Activated CD8-positive, alpha-beta memory T cell treated with anti-CD3 and anti-CD28 coated beads for 1 hour (primary cell): ENCODE measurements at places on chromosomes 6 and 20.

- DNase-seq, result no peak
These were observed 1.8 kb downstream of the EYA4 start for GRCh38 chr6:133242637-133243585.

- DNase-seq, result no peak
These were observed 6.0 kb upstream of the MTG2 start for GRCh38 chr20:62176866-62177265.

- DNase-seq, result no peak
These were observed 75.6 kb upstream of the GNRH2 start for GRCh38 chr20:2967841-2968240.

- DNase-seq, result no peak
These were observed 37.5 kb downstream of the C20orf203 start for GRCh38 chr20:32636283-32636682.

DNA sequence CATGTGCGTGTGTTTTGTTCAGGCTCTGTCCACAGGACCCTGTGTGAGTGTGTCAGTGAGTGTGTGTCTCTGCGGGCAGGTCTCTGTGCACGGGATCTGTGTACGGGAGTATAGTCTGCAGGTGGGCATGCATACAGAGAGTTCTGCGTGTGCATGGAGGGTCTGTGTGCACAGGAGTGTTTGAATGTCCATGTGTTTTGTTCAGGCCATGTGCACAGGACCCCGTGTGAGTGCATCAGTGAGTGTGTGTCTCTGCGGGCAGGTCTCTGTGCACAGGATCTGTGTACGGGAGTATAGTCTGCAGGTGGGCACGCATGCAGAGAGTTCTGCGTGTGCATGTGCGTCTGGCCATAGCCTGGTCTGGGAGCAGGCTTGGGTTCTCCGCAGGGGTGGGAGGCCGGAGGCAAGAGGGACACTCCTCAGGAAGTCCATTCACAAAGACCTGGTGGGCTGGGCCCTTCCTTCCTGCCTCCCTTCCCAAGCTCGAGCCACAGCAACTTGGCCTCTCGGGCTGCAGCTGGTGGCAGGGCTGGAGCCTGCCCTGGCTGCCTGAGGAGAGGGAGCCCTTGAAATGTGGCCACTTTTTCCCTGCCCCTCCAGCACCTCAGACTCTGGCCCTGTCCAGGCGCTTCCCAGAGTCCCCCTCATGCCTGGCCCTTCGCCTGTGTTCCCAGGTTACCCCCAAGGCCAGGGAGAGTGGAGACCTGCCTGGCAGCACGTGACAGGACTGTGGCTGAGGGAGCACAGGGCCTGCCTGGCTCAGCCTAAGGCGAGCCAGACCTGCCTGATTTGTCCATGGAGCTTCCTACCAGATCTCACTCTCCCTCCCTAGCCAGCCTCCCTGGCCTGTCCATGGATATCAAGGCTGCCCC, 6.8 kb downstream of the HSPA12B start:
- no peak for DNase-seq

GRCh38 chr20:21090721-21091120, 15.4 kb downstream of the LINC00237 start:
- no peak for DNase-seq

- no peak for DNase-seq
These were observed 229.7 kb downstream of the LAMA2 start for GRCh38 chr6:129112591-129112990.

DNA sequence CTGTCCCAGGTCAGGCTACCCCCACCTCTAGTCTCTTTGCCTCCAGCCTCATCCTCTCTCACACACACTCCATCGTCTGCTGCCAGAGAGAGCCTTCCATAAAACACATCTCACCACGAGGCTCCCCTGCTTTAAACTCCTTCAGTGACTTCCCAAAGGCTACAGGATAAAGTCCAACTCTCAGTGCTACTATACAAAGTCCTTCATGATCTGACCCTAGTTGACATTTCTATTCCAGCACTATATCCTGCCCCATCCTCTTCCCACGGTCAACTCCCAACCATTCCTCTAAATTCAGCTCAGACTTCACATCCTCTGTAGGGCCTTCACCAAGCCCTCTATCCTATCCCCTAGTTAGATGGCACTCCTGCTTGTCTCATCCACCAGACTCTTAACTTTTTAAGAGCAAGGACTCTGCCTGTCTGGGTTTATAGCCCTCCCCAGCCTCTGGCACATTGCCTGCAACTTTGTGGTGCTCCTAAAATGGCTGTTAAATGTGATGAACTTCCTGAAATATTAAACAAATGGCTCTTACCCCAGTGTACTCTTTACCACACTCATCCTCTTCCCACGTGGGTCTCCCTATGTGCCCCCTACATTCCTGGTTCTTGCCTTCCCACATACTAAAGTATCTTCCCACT, 36.1 kb downstream of the KIF16B start:
- no peak for DNase-seq

DNA sequence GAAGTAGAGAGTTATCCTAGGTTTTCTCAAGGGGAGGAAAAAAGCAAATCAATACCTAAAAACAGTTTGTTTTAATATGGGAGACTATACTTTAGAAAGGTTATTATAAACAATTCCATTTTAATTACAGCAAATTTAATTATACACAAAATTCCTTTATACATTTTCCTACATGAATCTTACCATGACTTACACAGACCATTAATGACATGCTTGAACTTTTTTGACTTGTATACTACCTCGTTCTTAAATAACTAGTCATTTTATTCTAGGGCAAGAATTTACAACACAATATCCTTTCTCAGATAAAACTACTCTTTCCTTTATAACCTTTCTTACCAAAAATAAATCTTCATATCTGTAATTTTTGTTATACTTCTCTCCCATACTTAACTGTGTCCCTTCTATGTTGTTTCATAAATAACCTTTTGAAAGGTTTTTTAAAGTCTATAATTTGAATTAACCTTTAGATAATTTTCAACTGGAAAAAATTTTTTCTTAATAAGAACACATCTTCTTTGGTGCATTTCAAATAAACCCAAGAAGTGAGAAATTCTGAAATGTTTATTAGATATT, 729.4 kb downstream of the TENT5A start:
- no peak for DNase-seq

DNA sequence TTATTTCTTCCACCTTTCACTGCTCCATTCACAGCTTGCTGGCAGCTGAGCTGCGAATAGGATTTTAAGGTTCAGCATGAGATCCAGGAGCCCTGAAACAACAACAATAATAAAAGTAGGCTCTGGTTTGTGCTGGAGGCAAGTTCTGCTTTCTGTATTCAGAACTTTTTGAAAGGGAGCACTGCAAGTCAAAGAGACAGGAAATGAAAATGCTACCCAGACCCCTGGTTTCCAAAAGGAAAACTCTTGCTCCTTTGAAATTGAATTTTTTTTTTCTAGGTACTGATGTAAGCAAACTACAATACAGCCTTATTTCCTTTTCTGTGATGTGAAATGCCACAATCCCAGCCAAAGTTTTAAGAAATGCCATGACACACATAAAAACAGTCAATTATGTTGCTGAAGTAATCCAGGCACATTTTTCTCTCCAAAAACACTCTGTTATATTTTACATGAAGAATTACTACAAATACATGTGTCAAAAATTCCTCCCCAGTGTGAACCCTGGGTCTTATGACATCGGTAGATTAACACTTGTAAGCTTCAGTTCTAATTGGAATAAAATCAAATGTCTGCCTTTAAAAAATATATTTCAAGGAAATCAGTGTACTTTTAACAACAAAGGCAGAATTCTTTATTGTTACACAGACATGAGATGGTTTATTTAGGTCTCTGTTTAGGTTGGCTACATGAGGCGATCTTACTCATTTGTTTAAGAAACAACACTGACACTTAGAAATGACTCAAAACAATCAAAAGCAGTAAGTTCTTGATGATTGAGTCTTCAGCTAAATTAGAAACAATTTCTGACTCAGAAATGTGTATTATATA, 656.7 kb downstream of the EPHA7 start:
- no peak for DNase-seq

DNA sequence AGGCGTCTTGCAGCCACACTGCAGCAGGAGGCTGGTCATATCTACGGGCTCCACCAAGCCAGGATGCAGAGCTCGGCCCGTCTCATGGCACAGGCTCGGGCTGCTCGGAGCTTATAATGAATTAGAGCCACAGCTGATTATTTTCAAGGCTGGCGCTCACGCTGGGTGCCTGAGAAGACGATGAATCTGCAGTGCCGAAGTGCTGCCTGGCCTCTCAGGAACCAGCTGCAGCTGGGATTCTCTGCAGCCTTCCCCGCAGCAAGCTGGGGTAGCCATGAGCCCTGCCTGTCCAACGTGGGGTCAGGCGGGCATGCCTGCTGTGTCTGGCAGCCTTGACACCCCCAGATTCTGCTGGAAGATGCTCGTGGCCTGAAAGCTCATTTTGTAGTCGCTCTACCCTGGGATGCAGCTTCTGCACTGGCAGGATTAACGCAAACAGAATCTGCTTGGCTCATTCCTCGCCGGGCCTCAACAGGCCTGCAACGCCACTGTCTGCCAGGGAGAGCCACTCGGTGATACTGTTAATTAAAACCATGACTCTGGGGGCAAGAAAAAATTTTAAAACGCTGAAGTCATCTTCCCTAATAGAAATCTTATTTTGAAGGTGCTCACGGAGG, 104.3 kb downstream of the CDH26 start:
- DNase-seq, result no peak

DNA sequence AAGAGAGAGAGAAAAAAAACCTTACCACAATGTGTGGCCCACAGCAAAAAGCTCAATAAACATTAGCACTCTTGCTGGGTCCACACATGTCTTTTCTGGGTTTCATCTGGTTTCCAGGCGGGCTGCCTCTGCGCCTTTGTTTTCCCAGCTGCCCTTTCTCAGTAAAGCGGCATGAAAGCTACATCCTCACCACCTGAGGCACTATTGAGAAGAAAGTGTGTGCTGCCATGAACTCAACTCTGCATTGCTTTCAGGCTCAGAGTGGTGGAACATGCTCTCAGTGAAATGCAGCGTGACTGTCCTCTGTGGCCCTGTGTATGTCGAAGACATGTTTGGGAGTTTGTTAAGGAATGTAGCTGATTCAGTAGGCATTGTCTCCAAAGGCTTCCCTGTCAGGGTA, 102.3 kb downstream of the LYRM2 start:
- DNase-seq, result no peak

- DNase-seq, result no peak
These were observed 2.8 kb downstream of the PREX1 start for GRCh38 chr20:48824830-48825565.

DNA sequence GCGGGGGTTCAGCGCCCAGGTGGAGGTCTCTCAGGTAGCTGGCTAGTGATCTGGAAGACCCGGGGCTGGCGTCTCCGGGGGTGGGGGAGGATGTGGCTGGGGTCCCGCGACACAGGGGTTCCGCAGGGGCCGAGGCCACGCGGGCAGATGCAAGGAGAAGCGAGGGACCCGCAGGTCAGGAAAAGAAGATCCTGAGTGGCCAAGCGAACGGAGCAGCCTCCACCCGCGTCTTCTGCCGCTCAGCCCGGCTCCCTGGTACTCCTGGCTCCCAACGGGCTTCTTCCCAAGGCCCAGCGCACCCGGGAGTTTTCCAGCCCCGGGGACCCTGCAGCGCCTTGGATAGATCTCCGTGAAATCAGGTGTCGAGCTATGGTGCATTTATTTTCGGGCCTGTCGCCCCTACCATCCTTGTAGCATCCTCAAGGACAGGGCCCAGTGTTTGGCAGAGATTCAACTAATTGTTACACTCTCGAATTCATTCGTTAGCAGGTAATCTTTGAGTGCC, 682 bp upstream of the CHD6 start:
- no peak for DNase-seq

DNA sequence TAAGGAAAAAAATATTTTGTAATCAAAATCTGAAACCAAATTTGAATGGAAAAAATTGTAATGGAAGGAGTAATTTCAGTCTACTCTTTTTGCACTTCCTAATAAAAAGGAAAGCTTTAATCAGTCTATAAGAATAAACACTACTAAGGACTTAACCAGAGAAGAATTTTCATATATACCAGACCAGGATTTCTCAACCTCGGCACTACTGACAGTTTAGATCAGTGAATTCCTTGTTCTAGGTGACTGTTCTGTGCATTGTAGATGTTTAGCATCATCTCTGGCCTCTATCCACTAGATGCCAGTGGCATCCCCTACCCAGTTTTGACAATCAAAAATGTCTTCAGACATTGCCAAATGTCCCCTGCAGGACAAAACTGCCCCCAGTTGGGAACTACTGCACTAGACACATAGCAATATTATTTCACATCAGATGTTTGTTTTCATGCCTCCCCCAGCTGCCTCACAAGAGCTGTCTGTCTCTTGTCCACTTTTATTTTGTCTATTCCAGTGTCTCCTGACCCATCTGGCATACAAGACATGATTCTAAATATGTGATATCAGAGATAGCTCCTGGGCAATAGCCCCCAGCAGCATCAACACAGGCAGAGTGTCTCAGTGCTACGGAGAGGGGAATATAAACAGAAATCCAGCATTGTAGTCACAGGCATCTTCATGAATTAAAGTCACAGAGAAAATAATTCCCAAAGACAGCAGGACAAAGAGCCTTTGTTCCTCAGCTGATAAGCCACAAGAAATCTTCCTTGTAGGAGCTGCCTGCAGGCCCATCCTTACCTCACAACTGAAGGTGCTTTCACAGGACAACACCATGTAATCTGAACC, 27.0 kb downstream of the DNAAF9 start:
- no peak for DNase-seq

DNA sequence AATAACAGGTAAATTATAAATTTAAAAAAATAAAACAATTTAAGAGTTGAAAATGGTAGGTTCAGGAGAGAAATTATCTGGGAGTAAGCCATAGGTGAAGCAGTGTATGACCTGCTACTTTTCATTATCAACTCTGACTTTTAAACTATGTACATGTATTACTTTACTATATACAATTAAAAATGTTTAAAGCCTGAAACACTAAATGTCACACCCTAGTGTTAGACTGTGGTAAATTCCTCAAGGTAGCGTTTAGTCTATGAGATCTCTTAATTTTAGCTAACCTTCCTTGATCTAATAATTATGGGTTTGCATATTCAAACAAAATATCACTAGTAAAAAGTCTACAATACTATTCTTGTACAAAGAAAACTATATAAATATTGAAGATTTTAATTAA, 22.3 kb upstream of the TBC1D32 start:
- DNase-seq, result no peak

- no peak for DNase-seq
These were observed 238.9 kb downstream of the MAFB start for GRCh38 chr20:40449974-40450616.

DNA sequence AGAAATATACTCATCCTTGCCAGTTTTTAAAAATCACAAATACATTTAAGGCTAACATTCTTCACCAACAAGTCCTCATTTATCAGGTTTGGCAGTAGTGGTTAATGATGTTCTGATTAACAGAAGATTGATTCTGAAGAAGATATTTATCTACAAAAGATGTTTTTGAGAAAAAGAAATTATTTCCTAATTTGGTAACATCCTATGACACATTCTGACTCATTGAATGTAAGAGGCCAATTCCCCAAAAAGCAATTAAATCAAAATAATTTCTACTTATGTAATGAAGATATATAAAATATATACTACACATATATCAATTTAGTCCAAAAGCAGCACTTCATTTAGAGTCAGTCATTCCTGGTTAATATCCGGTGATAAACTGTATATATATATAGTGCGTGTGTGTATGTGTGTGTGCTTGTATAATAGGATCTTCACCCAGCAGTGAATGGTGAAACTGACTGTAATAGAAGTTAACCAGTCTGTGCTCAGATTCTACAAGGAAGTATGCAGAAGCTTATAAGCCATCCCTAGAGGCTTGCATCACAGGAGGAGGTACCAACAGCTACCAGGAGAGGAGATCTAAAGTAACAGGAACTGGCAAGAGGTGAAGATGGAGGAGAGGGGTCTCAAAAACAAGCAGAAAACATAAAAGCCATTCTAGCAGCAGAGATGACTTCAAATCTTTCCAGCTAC, 82.9 kb upstream of the MARCKS start:
- no peak for DNase-seq
